ENCODE measurements at places on chromosomes 16 and 17.

DNA sequence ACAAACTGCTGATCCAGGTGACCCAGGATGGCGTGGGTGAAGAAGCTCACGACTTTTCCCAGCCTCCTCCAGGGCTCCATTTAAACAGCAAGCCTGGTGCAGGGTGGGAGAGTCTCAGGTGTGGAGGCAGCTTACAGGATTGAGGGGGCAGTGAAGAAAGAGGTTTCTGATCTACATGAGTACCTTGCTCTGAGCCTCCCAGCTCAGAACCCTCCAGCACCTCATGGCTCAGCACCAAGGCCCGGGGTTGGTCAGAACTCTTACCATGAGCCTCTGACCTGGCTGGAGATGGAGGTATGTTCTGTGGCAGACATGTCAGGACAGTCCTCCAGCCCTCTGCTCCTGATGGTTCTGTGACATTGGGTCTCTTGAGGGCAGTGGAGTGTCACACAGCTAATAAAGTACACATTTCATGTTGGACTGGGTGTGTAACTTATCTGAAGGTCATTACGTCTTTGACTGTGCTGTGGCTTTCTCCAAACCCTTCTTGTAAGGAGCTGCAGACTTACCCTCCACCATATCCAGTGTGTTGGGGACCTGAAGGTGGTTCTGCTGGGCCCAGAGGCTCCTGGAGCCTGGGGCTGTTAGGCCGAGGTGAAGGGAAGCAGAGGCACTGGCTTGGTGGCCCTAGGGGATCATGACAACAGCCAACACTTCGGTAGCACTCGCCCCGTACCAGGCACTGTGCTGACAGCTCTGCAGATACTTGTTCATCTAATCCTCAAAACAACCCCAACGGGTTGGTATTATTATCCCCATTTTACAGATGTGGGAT is 3.8 kb upstream of the DCAF7 start:
- no peak for DNase-seq

DNA sequence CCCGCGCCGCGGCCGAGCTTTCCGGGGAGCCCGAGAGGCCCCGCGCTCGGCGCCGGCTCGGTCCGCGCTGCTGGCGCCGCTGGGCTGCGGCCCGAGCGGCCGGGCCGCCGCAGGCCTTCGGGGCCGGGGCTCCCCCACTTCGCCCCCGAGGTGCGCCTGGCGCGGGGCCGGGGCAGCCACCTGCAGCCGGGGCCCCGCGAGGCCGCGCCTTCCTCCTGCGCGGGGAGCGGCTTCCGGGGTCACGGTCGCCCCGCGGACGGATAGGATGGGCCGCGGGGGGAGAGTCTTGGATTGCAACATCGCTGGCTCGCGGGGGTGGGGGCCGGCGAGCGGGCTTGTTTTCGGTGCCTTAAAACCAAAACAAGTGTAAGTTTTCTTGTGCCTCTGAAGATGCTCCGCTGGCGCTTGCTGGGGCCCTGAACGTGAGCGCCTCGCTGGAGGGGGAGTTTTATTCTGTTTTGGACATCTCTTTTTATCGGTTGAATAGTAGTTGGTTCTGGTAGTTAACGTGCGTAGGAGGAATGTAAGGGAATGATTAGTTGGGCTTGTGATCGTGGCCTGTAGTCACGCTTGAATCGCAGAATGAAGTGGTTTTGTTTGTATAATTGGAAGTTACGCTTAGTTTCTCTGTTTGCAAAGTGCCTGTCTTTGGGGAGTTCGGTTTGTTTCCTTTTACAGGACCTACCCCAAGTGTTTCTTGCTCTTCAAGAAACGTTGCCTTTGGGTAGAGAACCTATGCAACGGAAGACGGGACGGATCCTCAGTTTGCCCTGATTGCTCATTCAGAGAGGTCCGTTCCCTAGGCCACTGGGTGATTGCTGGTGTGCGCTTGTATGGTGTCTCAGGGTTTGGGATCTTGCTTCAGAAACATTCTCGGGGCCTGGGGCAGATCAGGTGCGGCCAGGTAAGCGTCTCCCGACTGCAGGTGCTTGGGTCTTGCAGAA is 724 bp downstream of the UBE2I start:
- DNase-seq, result peak; percentile 69

DNA sequence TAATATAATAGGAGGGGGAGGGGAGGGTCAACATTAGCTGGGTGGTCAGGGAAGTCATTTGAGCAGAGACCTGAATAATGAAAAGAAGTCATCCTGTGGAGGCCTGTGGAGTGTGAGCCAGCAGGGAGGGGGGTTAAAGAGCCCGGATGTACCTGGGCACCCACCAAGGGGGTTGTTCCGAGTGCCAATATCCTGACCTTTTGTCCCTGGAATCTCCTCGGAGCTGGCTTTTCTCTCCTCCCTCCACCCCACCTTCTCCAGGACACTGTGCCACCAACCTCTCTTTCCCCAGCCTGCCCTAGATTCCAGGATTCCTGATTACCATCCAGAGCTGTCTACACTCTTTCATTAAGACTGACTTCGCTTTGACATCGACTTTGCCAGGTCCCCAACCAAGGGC is 6.2 kb downstream of the SHBG start:
- DNase-seq, result no peak

DNA sequence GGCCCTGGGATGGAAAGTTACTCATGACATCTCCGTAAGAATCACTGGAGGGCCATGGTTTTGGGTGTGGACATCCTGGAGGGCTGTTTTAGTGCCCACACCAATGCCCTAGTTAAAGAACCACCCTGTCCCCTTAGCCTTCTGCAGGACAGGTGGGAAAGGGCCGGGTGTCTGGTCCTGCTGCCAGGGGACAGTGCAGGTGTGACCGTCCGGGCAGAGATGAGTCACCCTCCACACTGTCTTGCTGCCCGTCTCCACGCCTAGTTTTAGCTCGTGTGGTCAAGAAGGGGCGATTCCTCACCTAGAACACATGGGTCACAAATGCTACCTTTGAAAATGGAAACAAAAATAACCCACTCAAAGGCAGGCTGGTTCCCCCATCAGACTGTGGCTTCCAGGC is 17.0 kb downstream of the CEP295NL start:
- no peak for DNase-seq

DNA sequence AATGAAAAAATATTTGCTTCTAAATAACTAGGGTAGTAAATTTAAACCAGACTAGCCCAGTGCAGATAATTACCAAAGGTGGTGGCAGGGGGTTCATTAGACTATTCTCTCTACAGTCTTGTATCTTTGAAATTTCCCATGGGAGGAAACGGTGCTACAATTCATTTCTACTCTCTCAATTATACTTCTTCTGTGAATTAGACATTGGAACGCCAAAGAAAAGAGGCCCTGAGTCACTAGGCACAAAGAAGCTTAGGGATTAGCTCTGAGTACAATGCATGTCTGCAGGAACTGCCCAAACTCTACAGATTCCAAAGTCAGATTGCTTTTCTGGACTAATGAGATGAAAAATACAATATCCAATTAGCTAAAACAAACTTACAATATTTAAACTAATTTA is 30.7 kb upstream of the ARL6IP1 start:
- no peak for DNase-seq

DNA sequence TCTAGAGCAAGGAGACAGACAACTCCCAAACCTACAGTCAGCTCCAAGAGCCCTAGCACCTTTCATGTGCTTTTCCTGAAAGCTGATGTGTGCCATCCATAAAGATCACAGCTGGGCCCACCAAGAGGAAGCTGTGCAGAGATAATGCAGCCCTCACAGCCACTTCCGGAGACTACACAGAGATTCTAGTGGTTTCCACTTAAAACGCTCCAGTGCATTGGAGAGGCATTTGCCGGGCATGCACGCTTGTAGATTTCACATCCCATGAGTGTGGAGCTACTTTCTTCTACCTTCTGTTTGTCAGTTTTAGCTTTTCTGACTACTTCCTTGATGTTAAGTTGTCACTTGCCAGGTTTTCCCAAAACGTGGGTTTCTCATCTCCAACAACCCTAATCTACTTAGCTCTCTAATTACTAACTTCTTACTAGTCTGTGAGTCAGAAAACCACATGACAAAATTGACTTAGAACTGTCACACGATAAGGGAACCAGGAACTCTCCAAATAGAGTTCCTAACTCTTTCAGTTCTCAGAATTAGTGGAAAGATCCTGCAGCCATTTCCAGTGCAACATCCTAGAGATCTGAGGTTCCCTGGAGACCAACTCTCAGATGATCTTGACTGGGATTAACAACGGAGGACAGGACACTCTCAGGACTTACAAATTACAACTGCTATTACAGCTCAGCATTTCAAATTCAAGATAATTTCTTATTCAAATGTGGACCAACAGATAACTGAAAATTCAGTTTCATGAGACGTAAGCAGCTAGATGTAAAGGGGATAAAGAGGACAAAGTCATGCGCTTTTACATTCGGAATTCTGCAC is 28.6 kb downstream of the PMP22 start:
- DNase-seq, result no peak

DNA sequence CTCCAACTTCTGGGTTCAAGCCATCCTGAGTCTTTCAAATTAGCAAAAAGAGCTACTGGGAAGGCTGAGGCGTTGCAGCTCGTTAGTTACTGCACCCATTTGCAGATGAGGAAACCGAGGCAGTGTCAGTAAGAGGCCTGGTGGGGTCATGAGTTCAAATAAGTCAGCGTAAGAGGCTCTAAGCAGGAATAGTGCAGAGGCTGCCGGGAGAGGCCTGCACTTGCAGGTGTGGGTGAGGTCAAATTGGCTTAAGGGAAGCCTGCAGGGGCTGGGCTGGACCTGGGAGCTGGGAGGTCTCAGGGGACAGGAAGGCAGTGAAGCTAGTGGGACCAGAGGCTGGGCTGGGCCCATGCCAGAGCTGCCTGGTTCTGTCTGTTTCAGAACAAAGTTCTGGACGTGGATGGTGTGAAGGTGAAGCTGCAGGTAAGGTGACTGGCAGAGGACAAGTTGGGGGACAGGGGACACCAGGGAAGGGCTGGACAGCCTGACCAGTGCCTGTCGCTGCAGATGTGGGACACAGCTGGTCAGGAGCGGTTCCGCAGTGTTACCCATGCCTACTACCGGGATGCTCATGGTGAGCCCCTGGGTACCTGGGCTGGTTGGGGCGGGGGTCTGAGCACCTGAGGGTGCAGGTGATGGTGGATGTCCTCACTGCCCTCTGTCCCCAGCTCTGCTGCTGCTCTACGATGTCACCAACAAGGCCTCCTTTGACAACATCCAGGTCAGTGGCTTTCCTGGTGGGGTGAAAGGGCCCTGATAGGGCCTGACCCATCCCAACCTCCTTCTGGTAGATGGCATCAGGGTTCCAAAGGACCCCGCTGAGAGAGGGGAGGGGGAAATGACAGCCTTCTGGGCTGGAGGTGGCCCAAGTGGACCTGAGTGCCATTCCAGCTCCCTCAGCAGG is 3.0 kb downstream of the RAB26 start:
- peak; percentile 61 for DNase-seq

DNA sequence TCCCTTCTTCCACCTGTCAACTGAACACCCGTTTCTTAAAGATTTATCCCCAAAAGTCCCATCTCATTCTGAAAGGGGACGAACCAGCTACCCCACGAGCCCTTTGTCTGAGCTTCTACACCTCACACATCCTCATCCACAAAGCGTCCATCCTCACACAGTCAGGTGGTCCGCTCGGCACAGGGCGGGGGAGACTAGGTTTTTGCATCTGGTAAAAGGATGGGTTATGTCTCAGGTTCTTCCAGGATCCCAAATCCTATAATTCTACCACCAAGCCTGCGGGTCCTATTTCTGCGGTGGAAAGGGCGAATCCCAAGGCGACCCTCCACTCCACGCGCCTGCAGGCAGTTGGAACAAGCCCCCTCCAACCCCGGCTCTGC is 458 bp downstream of the GFOD2 start:
- DNase-seq, result peak; percentile 18

DNA sequence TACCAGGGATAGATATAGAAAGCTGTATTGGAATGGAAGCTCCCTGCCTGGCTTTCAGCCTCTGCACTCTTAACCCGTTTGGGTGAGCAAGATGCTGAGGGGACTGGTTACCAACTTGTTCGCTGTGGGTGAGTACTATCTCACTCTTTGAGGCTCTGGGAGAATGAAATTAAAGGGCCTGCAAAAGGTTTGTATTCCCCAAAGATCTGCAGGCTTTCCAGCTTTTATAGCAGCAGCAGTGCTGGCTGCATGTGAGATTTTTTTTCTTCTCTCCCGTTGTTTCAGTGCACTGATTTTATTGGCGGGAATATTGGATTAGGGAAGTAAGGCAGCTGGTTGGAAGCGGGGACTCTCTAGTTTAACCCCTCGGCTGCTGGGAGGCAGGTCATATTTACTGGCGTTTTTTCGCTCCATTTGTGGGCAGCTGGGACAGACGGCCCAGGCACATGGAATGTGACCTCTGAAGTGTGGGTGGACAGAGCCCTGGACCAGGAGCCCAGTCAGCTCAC is 30.9 kb downstream of the C17orf75 start:
- DNase-seq, result no peak

GRCh38 chr17:28404812-28405570 is 1.0 kb downstream of the SLC46A1 start:
- DNase-seq, result no peak

DNA sequence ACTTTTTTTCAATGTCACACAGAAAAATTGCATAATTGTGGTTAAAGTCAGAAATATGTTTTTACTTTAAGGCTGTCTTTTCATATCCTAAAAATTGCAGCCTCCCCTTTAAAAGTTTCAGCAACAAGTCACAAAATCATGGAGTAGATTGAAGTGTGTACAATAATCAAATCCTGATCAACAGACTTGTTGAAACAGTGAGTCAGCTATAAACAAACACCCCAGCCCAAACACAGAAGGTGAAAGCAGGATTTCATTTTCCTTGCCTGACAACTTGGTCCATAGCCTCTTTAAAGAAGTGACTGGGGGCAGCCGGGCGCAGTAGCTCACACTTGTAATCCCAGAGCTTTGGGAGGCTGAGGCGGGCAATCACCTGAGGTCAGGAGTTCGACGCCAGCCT is 59.9 kb downstream of the WNT3 start:
- DNase-seq, result no peak

GRCh38 chr17:1810450-1811103 is 19.1 kb downstream of the SMYD4 start:
- no peak for DNase-seq

- DNase-seq, result no peak
Measured at GRCh38 chr16:2095315-2095853, 40.3 kb downstream of the PKD1 start.

DNA sequence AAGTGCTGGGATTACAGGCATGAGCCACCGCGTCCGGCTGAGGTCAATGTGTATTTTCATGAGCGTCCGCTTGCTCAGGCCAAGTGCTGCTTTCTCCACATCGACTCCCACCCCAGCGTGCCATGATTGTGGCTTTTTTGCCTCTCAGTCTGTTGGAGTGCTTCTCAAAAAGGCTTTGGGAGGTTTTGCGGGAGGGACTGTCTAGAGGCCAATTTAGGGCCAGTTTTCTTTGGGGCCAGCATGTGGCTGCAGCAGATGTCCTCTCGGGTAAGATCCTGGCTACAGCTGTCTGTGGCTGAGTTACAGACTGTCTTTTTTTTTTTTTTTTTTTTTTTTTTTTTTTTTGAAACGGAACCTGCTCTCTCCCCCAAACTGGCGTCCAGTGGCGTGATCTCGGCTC is 6.5 kb downstream of the C16orf90 start:
- DNase-seq, result no peak

GRCh38 chr16:69839240-69839688 is 77.1 kb downstream of the WWP2 start:
- no peak for DNase-seq

GRCh38 chr16:80851831-80852230 is 47.4 kb upstream of the CDYL2 start:
- DNase-seq, result no peak

GRCh38 chr16:68236826-68237242 is 907 bp upstream of the ESRP2 start:
- DNase-seq, result peak; percentile 23
